Nasal cavity respiratory epithelium epithelial cell of viscerocranial mucosa (primary cell): ENCODE measurements at places on chromosomes 6 and 20. TPM values are rescaled to one million over a fixed set of nuclear protein-coding genes. Genes with fewer than 3 reads are reported as not detected.

The MTFR2 gene
- total RNA-seq: under 0.01 and 0.57 TPM in 2 replicates

The SNAI1 gene
- total RNA-seq: 0.07 TPM in 1 of 2 replicates, not detected in the other

The BMP5 gene
- not detected in 2 replicates for total RNA-seq

The TRMT11 gene
- total RNA-seq: 27.8 and 28.7 TPM in 2 replicates

The CPXM1 gene
- total RNA-seq: not detected in 2 replicates

The SLC32A1 gene
- not detected in 2 replicates for total RNA-seq

The PPARD gene
- total RNA-seq: 10.6 and 34.4 TPM in 2 replicates

The NOX3 gene
- total RNA-seq: not detected in 2 replicates

The TRIM40 gene
- not detected in 2 replicates for total RNA-seq

The TUBB gene
- total RNA-seq: 88.5 and 229 TPM in 2 replicates

The RSPH9 gene
- under 0.01 and 0.07 TPM in 2 replicates for total RNA-seq

The SLC16A10 gene
- not detected in 2 replicates for total RNA-seq

The BTN3A1 gene
- 4.1 and 16.4 TPM in 2 replicates for total RNA-seq

The CHMP4B gene
- 18.5 and 48.1 TPM in 2 replicates for total RNA-seq

The SLC22A3 gene
- 5.5 and 18.6 TPM in 2 replicates for total RNA-seq

The EMILIN3 gene
- total RNA-seq: not detected in 2 replicates

The LINC00237 gene
- not detected in 2 replicates for total RNA-seq

The RNF182 gene
- under 0.01 and 0.07 TPM in 2 replicates for total RNA-seq

The PHF1 gene
- 10.3 and 13.0 TPM in 2 replicates for total RNA-seq

The COL21A1 gene
- total RNA-seq: 9.8 and 9.9 TPM in 2 replicates

The HCK gene
- not detected in 2 replicates for total RNA-seq

The LBP gene
- total RNA-seq: not detected in 2 replicates

The ANKRD66 gene
- not detected in 2 replicates for total RNA-seq

The TTK gene
- 0.14 and 0.34 TPM in 2 replicates for total RNA-seq

The COL10A1 gene
- total RNA-seq: under 0.01 TPM in 1 of 2 replicates, not detected in the other

The TBX18 gene
- 4.1 and 13.5 TPM in 2 replicates for total RNA-seq

The EPHA7 gene
- under 0.01 TPM in 1 of 2 replicates, not detected in the other for total RNA-seq

The UBE2C gene
- 0.34 TPM in 1 of 2 replicates, not detected in the other for total RNA-seq

The MAS1 gene
- not detected in 2 replicates for total RNA-seq

The SIRPB2 gene
- total RNA-seq: under 0.01 and 0.21 TPM in 2 replicates

The JAG1 gene
- 484 and 605 TPM in 2 replicates for total RNA-seq

The PDYN gene
- not detected in 2 replicates for total RNA-seq
